ENCODE measurements at places on chromosomes 4 and X.

DNA sequence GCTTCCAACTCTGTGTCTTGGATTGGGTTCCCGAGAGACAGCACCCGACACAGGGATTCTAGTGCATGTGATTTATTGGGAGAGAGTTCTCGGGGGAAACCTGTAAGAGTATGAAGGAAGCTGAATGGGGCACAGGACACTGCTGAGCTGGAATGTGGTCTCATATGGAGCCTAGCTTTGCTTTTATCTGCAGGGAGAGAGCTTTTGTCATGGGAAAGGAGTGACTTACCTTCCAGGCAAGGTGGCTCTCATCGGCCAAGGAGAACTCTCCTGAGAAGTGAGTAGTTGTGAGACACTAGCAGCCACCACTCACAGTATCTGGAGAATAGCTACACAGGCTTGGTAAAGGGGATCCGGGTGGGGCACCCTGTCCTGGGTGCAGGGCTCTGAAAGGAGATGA, 124.5 kb downstream of the NHS start:
- DNase-seq, result no peak

DNA sequence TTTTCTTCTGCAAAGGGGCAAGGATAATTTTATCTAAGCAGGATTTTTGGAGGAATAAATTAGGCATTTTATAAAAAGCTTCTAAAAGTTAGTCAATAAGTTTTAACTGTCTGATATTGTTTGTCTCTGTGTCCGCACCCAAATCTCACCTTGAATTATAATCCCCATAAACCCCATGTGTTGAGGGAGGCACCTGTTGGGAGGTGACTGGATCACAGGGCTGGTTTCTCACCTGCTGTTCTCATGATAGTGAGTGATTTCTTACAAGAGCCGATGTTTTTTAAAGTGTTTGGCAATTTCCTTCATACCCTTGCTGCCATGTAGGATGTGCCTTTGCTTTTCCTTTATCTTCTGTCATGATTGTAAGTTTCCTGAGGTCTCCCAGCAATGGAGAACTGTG, 481.4 kb downstream of the GBA3 start:
- DNase-seq, result no peak

DNA sequence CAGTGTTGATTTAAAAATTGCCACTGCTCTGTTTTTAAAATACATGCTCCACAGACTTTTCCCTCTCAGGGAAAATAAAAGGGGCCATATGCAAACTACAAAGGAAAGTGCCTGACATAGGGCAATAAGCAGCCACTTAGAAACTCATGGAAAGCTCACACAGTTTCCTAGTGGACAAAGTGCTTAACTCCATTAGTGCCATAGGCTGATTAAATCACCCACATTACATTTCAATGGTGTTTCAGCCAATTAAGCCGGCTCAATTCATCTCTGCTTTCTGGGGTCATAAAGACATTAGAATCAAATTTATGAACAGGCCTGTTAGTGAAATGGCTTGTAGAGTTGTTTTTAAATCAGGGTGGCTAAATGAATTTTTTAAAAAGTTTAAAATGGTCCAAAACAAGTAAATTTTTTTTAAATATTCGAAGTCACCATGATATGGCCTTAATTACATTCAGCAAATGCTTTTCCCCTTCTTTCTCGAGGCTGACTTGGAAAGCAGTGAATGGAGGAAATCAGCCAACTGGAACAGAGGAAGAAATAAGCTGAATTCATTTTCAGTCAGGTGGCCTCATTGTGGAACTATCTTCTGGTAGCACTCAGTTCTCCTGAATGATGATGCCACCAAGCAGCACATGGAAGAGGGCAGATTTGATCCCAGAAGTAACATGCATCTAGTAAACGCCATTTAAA, 2305.1 kb upstream of the AGA start:
- no peak for DNase-seq

- no peak for DNase-seq
Measured at GRCh38 chr4:38884254-38884653, 16.6 kb downstream of the FAM114A1 start.

- no peak for DNase-seq
Measured at GRCh38 chr4:145635117-145635516, 15.9 kb downstream of the MMAA start.

- no peak for DNase-seq
Measured at GRCh38 chrX:47030339-47030738, 47.9 kb upstream of the RGN start.

- no peak for DNase-seq
Measured at GRCh38 chrX:46793386-46794143, 34.6 kb upstream of the SLC9A7 start.

- no peak for DNase-seq
Measured at GRCh38 chr4:135032670-135033069, 831.1 kb upstream of the PABPC4L start.

- no peak for DNase-seq
Measured at GRCh38 chrX:9997041-9997440, 29.9 kb downstream of the CLDN34 start.

- DNase-seq, result no peak
Measured at GRCh38 chr4:94350095-94350494, 7.5 kb upstream of the HPGDS start.

DNA sequence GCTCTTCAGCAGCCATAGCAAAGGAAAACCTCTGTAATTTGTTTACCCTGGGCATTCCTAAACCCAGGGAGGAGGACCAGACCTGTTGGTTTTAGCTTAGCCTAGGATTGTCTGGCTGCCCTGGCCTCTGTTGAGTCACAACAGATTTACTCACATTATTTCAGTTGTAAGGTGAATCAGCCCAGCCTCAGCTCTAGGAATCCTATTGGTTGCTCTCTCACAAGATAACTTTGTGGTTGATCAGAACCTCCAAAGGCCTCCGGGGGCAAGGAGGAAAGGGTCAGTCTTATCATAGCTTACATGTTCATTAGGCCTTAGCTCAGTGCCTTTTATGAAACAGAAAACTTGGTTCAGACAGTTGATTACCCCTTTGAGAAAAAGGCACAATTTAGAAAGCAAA, 41.0 kb downstream of the PDK3 start:
- DNase-seq, result no peak

DNA sequence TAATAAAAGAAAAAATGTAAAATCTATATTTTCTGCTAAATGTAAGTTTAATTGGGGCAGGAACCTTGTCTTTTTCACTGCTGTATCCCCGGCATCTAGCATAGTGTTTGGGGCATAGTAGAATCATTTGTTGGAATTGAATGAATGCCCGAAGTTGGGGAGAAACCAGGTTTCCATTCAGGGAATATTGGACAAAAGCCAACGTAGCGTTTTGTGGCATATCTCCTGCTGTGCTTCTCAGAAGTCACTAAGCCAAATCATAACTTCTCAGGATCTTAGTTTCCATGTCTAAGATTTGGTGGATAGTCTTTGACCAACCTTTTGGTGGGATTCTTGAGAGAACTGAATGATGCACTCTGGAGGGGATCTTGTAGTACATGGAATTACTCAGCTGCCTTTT, 42.0 kb upstream of the PGRMC2 start:
- DNase-seq, result no peak

- DNase-seq, result no peak
Measured at GRCh38 chr4:103011378-103012025, 8.0 kb downstream of the SLC9B1 start.

- DNase-seq, result no peak
Measured at GRCh38 chr4:124288706-124289486, 423.6 kb downstream of the ANKRD50 start.

- DNase-seq, result no peak
Measured at GRCh38 chr4:147776716-147777115, 44.8 kb downstream of the ARHGAP10 start.

GRCh38 chrX:30570505-30570904, 7.1 kb downstream of the TASL start:
- DNase-seq, result no peak

All from stimulated activated CD4-positive, alpha-beta T cell treated with anti-CD3 and anti-CD28 coated beads, Interleukin-15, amount 100 ng/mL, for 1 hour (primary cell).